ENCODE measurements at places on chromosomes 2 and 18.

GRCh38 chr2:160279813-160280465 lies 79.9 kb upstream of the ITGB6 start:
- no peak for DNase-seq

GRCh38 chr2:55365303-55365702 lies 54.4 kb downstream of the CCDC88A start:
- no peak for DNase-seq

DNA sequence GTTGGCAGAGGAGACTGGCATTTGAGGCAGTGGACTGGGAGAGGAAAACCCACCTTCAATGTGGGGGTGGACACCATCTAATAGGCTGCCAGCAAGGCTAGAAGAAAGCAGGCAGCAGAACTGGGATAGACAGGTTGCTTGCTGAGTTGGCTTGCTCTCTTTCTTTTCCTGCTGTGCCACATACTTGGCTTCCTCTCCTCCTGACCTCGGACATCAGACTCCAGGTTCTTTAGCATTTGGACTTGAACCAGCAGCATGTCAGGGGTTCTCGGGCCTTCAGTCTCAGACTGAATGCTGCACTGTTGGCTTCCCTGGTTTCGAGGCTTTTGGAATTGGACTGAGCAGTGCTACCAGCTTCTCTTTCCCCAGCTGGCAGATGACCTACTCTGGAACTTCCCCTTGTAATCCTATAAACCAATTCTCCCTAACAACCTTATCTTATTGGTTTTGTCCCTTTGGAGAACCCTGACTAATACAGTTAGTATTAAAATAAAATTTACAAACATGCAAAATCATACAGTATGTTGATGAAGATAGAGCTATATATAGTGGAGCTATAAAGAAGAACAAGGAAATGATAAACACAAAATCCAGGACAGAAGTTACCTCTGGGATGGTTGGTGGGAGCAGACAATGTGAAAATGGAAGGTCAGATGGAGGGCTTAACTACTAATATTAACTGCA lies 15.9 kb downstream of the DSEL start:
- no peak for DNase-seq

- DNase-seq: no peak
Observed at GRCh38 chr2:170229744-170230143, 51.8 kb downstream of the MYO3B start.

GRCh38 chr2:44553456-44553855 lies 191.7 kb downstream of the CAMKMT start:
- DNase-seq: no peak

DNA sequence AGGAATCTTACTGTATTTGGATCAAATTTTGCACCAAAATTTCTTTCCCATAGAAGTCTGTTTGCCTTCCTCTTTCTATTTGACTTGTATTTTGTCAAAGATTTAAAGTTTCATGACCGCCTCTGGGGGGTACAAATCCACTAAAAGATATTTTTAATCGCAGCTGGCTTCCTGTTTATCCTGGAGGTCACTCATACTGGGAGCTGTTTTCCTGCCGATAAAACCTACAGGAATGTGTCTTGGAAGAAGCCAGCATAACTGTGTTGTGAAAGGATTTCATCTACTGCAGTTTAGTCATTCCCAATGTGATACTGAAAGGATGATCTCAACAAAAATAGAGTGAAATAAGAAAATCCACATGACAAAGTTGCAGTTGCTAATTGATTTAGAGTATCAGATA lies 184.0 kb downstream of the RIT2 start:
- DNase-seq: no peak

GRCh38 chr2:193373120-193373519 lies 1178.4 kb upstream of the TMEFF2 start:
- no peak for DNase-seq

DNA sequence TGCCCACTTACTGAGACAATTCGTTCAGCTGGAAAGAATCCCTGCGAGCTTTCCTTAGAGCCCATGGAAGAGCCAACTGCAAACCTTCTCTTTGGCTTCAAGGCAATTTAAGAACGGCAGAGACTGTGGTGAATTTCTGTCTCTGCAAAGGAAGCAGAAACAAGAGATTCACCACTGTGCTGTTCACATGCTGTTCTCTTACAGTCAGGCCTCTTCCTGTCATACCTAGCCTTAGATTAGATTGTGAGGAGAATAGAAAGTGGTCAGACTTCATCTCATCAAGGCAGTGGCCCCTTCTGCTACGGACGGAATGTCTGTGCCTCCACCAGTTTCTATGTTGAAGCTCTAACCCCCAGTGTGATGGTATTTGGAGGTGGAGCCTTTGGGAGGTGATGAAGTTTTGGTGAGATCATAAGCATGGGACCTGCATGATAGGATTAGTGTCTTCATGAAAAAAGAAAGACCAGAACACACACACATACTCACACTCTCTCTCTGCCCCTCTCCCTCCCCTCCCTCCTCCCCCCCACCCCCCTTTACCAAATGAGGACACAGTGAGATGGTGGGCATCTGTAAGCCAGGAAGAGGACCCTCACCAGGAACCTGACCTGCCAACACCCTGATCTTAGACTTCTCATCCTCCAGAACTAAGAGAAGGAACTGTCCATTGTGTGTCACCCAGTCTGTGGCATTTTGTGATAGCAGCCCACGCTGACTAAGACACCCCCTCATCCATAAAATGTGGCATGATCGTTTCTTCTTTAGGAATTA lies 45.6 kb upstream of the NRP2 start:
- DNase-seq: no peak

- DNase-seq: no peak
Observed at GRCh38 chr2:191864628-191865374, 17.9 kb upstream of the CAVIN2 start.

DNA sequence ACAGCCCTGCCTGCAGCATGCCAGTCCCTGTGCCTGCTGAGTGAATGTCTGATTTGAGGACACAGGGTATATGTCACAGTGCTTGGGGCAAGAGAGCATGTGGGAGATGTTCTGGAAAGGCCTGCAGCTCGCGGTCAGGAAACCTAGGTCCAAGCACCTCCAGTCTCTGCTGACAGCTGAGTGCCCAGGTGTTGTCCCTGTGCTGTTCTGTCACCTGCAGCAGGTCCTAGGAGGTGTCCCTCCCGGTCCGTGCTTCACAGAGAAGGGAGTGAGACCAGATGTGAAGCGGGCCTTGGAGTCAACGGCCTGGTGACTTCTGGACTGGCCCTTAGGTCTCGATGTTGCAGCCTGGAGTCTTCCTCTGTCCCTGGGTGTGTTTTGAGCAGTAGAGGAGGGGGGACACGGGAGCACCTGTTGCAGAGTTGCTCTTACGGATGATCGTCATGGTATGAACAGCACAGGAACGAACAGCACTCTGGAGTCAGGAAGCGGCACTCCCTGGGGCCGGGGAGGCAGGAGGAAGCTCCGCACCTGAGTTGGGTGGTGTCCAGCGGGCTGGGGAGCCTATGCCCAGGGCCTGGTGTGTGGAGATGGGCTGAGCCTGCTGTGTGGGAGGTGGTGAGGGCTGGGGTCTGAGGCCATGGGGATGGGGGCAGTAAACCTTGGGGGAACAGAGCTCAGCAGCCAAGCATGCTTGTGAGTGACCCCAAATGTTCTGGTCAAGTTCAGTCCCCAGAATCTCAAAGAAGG lies 21.6 kb upstream of the ARHGEF4 start:
- DNase-seq: no peak

- DNase-seq: no peak
Observed at GRCh38 chr18:9831036-9831722, 54.6 kb upstream of the TXNDC2 start.

DNA sequence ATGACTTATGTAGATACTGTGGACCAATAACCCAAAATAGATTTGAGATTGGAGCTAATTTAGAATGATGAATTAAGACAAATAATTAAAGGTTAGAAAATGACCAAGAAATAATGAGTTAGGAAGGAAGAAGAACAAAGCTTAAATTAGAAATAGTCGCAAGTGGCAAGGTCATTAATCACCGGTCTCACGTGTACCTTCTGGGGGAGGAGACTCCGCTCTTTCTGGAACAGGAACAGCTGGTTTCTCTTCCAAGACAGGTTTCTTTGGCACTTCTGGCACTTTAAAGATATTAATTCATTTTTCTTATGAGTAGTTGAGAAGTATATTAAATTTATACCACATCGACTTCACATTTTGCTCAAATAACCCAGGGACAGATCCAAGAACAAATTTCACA lies 156.7 kb downstream of the TTN start:
- DNase-seq: no peak

DNA sequence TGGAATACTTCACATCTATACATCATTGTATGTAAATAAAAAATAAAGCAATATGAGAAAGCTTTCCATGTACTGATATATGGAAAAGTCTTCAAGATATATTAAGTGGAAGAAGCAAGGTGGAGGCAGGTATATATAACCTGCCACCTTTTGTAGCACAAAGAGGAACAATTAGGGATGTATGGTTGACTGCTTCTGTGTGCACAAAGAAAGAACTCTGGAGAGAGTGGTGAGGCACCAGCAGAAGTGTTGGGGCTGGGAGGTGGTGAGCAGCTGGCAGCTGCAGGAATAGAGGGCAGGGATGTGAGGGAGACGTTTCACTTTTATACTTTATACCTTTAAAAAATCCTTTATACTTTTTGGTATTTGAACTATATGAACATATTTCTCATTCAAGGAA lies 26.1 kb downstream of the KIF5C start:
- DNase-seq: no peak

DNA sequence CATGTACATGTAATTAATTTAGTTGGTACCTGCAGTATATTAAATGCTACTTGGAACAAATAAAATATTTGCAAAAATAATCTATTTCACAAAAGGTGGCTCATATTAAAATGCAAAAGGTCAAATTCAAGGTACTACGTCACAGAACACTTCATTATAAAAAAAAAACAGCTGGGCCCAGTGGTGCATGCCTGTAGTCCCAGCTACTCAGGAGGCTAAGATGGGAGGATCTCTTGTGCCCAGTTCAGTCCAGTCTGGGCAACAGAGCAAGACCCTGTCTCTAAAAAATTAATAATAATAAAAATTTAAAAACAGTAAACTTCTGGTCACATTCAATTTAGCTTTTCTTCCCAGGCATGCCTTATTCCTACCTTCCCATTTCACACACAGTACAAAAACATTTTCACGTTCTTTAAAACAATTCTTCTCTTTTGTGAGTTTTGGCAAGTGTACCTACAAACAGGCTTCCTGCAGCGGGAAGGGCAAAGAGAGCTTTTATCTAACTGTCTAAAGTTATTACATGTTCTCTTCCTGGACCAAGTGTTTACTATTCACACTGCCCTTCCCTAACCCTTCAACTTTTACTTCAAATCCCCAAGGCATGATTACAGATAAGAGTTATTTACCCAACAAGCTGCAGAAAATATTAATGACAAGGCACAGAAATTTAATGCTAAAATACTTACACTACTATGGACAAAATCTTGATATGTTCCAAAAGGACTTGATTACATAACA lies 10.7 kb downstream of the BAZ2B start:
- DNase-seq: no peak

GRCh38 chr2:238946318-238947242 lies 98.7 kb downstream of the TWIST2 start:
- no peak for DNase-seq

- DNase-seq: no peak
Observed at GRCh38 chr2:153133716-153134115, 344.8 kb downstream of the RPRM start.

- no peak for DNase-seq
Observed at GRCh38 chr18:68447286-68447685, 267.6 kb downstream of the TMX3 start.

DNA sequence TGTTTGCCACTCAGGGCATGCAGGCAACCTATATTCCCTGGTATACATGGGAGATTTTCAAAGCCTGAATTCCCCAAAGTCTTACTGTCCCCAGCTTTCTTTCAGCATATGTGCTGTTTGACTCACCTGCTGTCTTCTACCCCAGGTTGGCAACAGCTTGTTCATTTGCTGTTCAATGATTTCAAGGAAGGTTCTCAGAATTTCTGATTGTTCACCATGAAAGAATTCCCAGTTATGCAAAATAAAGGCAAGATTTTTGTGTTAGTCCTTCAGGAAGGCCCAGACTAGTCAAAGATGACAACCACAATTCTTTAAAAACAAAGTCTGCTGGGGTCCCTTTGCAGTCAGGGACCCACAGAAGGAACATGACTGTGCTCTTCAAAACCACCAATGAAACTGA lies 1057.8 kb upstream of the CDH2 start:
- no peak for DNase-seq

GRCh38 chr18:5424903-5425664 lies 118.7 kb downstream of the EPB41L3 start:
- DNase-seq: no peak

GRCh38 chr2:227566012-227566411 lies 32.7 kb upstream of the SCYGR2 start:
- DNase-seq: no peak

DNA sequence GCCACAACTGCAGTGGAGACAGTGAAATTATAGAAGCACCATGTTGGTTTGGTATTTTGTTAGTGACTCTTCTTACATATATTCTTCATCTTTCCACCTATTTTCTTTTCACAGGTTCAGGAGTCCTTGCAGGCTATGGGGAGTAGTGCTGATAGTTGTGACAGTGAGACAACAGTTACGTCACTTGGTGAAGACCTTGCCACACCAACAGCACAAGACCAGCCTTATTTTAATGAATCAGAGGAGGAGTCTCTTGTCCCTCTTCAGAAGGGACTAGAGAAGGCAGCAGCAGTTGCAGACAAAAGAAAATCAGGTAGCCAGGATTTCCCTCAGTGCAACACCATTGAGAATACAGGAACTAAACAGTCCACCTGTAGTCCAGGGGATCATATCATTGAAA lies 23.6 kb downstream of the ITPRID2 start:
- no peak for DNase-seq

- DNase-seq: no peak
Observed at GRCh38 chr2:9089831-9090230, 86.3 kb upstream of the MBOAT2 start.

- DNase-seq: no peak
Observed at GRCh38 chr2:20423847-20424246, 23.0 kb upstream of the RHOB start.

GRCh38 chr2:30565851-30566358 lies 118.9 kb downstream of the LCLAT1 start:
- DNase-seq: no peak

DNA sequence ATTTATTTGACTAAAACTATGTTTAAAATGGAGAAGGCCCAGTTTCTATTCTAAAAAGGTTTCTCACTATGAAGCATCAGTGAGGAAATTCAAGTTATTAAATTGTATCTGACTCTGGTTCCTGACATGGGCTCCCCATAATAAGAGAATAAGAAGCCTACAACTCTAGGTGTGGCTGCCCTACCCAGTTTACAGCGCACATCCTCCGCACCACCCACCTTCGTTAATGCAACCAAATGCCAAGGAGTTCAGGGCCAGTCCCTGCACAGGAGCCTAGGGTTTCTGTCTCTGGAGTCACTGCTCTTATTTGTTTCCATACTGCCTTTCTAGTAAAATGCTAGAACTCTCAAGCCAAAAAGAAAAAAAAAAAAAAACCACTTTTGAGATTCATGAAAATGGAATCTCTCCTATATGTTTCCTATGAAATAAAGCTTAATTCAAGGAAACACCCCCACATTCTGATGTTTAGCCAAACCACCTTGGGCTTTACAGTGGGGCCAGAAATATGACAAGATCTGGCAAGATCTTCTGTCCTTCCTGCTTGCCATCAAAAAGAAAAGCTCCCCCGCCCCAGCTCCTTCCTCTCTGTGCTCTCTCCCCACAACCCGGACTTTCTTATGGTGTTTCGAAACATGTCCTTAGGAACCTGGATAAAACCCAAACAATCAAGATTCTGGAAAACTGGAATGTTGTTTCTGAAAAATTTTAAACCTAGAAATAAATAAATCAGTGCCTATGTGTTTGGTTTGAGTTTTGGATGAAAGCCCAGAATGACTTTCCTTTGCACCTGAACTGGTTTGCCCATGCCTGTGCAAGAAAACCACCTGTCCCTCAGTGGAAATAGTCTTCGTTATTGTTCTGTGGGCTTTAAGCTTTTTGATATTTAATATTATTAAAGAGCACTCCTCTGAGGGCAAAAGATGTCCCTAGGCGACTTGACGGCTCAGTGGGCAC lies 136.7 kb downstream of the SP3 start:
- DNase-seq: no peak

Data from stimulated activated CD4-positive, alpha-beta T cell treated with anti-CD3 and anti-CD28 coated beads, Interleukin-2, amount 100 ng/mL, for 48 hours (primary cell).